ENCODE measurements at places on chromosomes 1 and 21.

- DNase-seq = no peak
Measured at GRCh38 chr21:28770867-28771661, 221.6 kb downstream of the LTN1 start.

- DNase-seq = no peak
Measured at GRCh38 chr1:52436817-52437216, 32.4 kb downstream of the PRPF38A start.

DNA sequence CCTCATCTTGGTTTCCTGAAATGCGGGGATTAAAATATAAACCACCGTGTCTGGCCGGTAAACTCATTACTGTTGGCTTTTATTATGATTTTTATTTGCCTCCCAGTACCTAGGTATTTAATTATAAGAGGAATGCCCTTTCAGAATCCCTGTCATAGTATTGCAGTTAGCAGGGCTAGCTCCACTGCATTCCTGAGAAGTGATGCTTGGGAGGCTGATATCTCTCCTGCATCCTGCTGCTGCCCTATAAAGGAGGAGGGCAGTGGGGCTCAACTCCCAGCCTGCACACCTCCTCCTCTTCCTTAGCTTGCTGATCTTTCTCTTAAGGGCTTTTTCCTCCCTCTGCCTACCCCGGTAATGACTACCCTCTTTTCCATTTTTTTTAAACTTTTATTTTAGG is 19.9 kb upstream of the DISC1 start:
- DNase-seq = no peak

- no peak for DNase-seq
Measured at GRCh38 chr1:246765521-246765920, 41.3 kb downstream of the SCCPDH start.

DNA sequence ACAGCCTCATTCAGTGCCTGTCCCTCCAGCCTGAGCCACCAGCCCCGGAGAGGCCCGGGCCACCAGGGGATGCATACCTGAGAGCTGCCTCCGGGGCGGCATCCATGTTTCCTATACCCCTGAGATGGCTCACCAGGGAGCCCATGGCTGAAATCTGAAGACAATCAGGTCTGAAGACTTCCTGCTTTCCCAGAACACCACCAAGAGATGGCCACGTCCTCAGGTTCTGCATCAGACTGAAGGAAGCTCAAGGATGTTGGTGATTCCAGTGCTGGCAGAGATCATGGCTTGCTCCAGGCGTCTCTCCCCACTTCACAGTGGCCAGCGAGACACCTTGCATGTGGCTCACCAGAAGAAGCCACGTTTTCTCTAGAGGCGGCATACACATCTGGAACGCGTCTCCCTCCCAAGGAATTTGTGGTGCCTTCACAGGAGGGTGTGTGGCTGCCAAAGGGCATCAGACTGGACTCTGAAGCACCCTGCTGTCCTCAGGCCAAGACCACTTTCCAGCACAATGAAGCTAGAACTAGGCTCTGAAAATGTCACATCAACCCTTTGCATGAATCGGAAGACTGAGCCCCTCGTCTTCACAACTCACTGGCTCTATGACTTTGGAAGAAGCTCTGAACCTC is 170.7 kb upstream of the IRF2BP2 start:
- no peak for DNase-seq

- DNase-seq = no peak
Measured at GRCh38 chr1:41023279-41023990, 1.9 kb upstream of the SLFNL1 start.

GRCh38 chr1:152926091-152926490 is 17.7 kb downstream of the IVL start:
- DNase-seq = peak; percentile 43

- no peak for DNase-seq
Measured at GRCh38 chr1:227068883-227069282, 128.8 kb downstream of the COQ8A start.
